K562 (cell line): ENCODE measurements at places on chromosomes 1 and 21. TPM values are rescaled to one million over a fixed set of nuclear protein-coding genes. Genes with fewer than 3 reads are reported as not detected.

Gene SLC5A9
- not detected in 2 replicates for polyA plus RNA-seq

Gene LCE1C
- polyA plus RNA-seq, result not detected in 2 replicates

Gene OR10J1
- not detected in 2 replicates for polyA plus RNA-seq

Gene C1orf87
- not detected in 2 replicates for polyA plus RNA-seq

Gene ARMH1
- polyA plus RNA-seq, result 0.41 TPM in 1 of 2 replicates, not detected in the other

Gene TSTD1
- 0.23 and 0.27 TPM in 2 replicates for polyA plus RNA-seq

Gene FLVCR1
- polyA plus RNA-seq, result 7.4 and 9.0 TPM in 2 replicates

Gene PTPN7
- polyA plus RNA-seq, result 123 and 128 TPM in 2 replicates

Gene OR2AK2
- polyA plus RNA-seq, result not detected in 2 replicates

Gene MT1HL1
- not detected in 2 replicates for polyA plus RNA-seq

Gene SERPINC1
- 0.50 TPM in 1 of 2 replicates, not detected in the other for polyA plus RNA-seq

Gene S100A1
- 24.4 and 27.1 TPM in 2 replicates for polyA plus RNA-seq

Gene KCNJ10
- polyA plus RNA-seq, result not detected in 2 replicates

Gene OR2T10
- polyA plus RNA-seq, result not detected in 2 replicates

Gene RNU1-4
- not detected in 2 replicates for polyA plus RNA-seq

Gene CORT
- 0.08 TPM in 1 of 2 replicates, not detected in the other for polyA plus RNA-seq
